ENCODE measurements at places on chromosomes 7 and 10. TPM values are rescaled to one million over a fixed set of nuclear protein-coding genes. Genes with fewer than 3 reads are reported as not detected.

Gene AOC1
- 62.4 TPM for polyA plus RNA-seq

Gene SLC39A12
- polyA plus RNA-seq: not detected

Gene ACTL6B
- polyA plus RNA-seq: not detected

Gene GPR158
- polyA plus RNA-seq: 0.25 TPM

Gene AFAP1L2
- 45.4 TPM for polyA plus RNA-seq

Gene DKK1
- polyA plus RNA-seq: 51.3 TPM

Gene MALSU1
- 52.4 TPM for polyA plus RNA-seq

Gene CUBN
- polyA plus RNA-seq: 170 TPM

Gene STOX1
- polyA plus RNA-seq: 14.4 TPM

Gene LRRC61
- 34.3 TPM for polyA plus RNA-seq

Gene TSPAN33
- polyA plus RNA-seq: 64.4 TPM

Gene IKZF1
- polyA plus RNA-seq: 1.3 TPM

Gene SEMA3A
- polyA plus RNA-seq: 17.4 TPM

Gene PRPS1L1
- polyA plus RNA-seq: not detected

Gene PSD
- 13.6 TPM for polyA plus RNA-seq

Gene PROSER2
- 6.0 TPM for polyA plus RNA-seq

Gene LRRTM3
- polyA plus RNA-seq: 5.3 TPM

Gene PILRA
- 4.2 TPM for polyA plus RNA-seq

Gene LIPF
- polyA plus RNA-seq: 0.38 TPM

Gene CTTNBP2
- 28.6 TPM for polyA plus RNA-seq

Gene SEMA4G
- 43.1 TPM for polyA plus RNA-seq

Gene TMEM213
- 49.6 TPM for polyA plus RNA-seq

Gene PNLIPRP2
- polyA plus RNA-seq: 0.05 TPM

Gene WDR91
- 50.4 TPM for polyA plus RNA-seq
